ENCODE measurements at places on chromosomes 7 and 10.

DNA sequence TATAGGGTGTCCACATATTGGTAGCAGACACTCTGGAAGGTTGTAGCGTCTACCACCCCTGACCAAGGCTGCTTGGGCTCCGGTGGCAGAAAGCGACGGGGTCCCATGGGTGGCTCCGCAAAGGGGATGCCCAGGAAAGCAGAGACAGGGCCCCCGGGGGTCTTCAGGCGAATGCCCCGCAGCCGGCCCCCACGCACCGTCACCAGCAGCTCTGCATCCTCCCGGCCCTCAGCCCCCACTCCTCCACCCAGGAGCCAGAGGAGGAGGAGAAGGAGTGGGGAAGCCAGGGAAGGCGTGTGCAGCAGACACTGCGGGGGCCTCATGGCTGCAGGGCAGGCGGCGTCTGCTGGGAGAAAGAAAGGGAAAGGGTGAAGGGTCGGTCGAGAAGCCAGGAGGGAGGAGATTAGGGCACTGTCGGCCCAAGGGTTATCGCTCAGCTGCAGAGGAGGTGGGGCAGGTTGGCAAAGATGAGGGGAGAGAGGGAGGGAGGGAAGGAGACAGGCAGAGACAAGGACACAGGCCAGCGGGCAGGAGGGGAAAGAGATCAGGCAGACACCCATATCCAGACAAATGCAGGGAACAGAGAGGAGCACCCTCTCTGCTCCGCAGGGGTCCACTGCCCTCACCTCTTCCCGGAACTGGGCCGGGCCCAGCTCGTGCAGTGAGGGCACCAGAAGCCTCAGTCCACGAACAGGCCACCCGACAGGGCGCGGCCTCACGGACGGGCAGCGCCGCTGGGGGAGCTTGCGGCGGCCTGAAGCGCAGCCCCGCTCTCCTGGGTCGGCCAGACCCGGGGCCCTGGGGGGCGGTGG is 1.6 kb downstream of the ACHE start:
- no peak for DNase-seq

DNA sequence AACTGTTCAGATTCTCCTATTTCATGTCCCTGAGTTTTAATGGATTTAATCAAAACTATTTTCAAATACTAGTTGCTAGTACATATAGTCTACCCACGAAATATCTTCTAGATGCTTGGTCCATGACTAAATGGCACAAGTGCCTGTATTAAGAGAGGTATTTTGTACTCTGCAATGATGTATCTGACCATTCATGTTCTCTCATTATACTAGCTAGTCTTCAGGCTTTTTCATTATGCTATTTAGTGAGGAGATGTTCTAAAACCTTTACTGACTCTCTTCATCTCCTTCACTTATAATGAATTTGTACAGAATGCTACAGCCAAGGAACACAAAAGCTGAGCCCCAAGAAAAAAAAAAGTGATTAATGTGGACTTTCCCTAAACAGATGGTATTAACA is 222.5 kb downstream of the AHR start:
- DNase-seq, result no peak

- no peak for DNase-seq
Measured at GRCh38 chr10:71561003-71561574, 158.5 kb downstream of the C10orf105 start.

- DNase-seq, result no peak
Measured at GRCh38 chr7:47314728-47315607, 266.9 kb downstream of the TNS3 start.

Measured in inflammatory macrophage treated with lipopolysaccharide for 4 hours (primary cell).